ENCODE measurements at places on chromosomes 16 and 17.
A peak's percentile ranks its signal among the peaks of the same experiment; 100 is the strongest.

- DNase-seq = no peak
Measured at GRCh38 chr17:54971147-54971546, 2.6 kb downstream of the STXBP4 start.

- DNase-seq = no peak
Measured at GRCh38 chr16:56828647-56829046, 36.4 kb upstream of the SLC12A3 start.

GRCh38 chr17:46994993-46995392 is 15.9 kb upstream of the RPRML start:
- DNase-seq = no peak

DNA sequence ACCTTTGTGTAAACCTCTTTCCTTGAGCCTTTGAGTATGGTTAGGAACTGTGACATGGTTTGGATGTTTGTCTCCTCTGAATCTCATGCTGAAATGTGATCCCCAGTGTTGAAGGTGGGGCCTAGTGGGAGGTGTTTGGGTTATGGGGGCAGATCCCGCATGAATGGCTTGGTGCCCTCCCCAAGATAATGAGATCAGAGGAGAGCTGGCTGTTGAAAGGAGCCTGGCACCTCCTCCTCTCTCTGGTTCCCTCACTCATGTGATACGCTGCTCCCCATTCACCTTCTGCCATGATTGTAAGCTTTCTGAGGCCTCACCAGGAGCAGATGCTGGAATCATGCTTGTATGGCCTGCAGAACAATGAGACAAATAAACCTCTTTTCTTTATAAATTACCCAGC is 1110.2 kb downstream of the CDH11 start:
- no peak for DNase-seq

DNA sequence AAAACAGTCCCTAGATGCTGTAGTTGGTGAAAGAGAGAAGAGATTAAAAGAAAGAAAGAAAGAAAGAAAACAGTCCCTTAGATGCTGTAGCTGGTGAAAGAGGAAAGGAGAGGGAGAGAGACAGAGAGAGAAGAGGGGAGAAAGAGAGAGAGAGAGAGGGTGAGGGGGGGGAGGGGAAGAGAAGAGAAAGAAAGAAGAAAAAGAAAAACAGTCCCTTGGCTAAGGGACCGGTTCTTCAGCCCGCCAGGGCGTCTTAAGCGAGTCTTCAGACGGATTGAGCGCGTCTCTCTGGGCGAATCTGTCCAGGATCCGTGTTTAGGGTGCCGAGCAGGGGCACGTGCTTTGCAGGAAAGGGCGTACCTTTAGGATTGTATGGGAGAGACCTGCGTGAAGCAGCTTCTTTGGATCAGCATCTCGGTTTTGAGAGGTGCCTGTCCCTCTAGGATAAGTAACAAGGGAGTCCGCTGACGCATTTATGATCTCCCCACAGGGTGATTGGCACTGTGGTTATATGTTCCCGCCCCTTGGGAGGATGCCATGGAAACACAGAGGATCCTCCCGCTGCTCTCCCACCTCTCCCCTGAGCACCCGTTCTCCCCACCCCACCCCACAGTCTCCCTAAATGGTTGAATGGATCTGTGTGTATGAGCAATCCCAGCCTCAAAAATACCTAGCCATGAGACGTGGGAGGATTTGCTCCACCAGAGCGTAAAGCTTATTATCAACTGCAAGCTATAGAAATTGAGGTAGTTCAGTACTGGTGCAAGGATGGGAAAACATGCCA is 16.7 kb downstream of the GNGT2 start:
- DNase-seq = peak; percentile 76

GRCh38 chr17:77167472-77168306 is 26.9 kb downstream of the SEC14L1 start:
- DNase-seq = no peak

- no peak for DNase-seq
Measured at GRCh38 chr17:81294512-81295030, 536 bp downstream of the SLC38A10 start.

- no peak for DNase-seq
Measured at GRCh38 chr17:67562005-67562404, 155.7 kb upstream of the NOL11 start.

DNA sequence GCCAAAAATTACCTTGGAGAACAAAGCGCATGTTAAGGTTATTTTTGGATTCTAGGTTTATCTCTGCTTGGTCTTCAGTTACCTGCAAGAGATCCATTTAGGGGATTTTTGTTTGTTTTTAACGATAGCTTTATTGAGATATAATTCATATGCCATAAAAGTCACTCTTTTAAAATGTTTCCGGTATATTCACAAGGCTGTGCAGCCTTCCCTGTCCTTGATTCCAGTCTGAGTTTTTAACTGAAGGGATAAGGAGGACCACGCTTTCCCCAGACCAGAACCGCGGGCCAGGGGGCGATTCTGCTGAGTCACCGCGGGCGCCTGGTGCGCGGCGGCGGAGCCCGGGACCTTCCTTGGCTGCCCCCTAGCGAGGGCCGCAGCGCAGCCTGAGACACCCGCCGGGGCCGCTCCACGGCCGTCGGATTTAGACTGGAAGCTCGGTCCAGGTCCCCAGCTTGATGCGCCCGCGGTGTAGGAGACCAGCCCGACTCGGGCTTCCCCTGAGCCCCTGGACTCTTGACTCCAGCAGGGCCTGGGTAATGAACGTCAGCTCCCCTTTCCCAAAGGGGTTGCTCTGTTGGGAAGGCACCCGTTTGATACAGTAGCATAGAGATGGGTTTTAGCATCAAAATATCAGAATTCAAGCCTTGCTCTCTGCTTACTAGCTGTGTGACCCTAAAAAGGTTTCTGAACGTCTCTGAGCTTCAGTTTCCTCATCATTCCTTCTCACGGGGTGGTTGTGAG is 50.0 kb upstream of the STH start:
- DNase-seq = peak; percentile 69

GRCh38 chr17:53979991-53980390 is 157.3 kb downstream of the KIF2B start:
- no peak for DNase-seq

DNA sequence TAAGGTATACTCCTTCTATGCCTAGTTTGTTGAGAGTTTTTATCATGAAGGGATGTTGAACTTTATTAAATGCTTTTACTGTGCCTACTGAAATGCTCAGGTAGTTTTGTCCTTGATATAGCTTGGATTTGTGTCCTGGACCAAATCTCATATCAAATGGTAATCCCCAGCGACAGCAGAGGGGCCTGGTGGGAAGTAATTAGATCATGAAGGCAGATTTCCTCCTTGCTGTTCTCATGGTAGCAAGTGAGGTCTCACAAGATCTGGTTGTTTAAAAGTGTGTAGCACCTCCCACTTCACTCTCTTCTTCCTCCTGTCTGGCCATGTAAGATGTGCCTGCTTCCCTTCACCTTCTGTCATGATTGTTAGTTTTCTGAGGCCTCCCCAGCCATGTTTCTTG is 78.2 kb downstream of the KIF2B start:
- no peak for DNase-seq

GRCh38 chr16:83046664-83047063 is 419.9 kb downstream of the CDH13 start:
- no peak for DNase-seq

GRCh38 chr16:12210925-12211869 is 234.7 kb downstream of the SNX29 start:
- no peak for DNase-seq
